Stimulated activated CD4-positive, alpha-beta T cell treated with anti-CD3 and anti-CD28 coated beads, Interleukin-1b, Interleukin-23, amount 100 ng/mL, for 1 hour (primary cell): ENCODE measurements at places on chromosomes 4 and X.

DNA sequence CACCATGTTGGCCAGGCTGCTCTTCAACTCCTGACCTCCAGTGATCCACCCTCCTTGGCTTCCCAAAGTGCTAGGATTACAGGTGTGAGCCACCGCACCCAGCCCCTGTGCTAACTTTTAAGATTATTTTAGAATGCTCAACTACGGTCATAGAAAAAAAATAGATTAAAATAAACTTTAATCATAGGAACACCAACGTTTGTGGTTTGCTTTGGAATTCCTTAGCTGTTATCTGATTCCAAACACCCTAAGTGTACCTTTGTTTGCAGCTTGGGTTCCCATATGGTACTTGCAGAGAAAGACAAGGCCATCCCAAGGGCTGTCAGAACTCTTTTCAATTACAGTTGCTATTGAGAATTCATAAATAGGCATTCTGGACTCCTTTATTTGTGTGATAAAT, 90.1 kb upstream of the EFHC2 start:
- no peak for DNase-seq

- no peak for DNase-seq
Observed at GRCh38 chr4:88008122-88008742, 797 bp downstream of the PKD2 start.

GRCh38 chrX:134600714-134601113, 57.6 kb downstream of the PLAC1 start:
- DNase-seq = no peak

- DNase-seq = no peak
Observed at GRCh38 chrX:17788439-17788838, 51.1 kb downstream of the SCML1 start.

DNA sequence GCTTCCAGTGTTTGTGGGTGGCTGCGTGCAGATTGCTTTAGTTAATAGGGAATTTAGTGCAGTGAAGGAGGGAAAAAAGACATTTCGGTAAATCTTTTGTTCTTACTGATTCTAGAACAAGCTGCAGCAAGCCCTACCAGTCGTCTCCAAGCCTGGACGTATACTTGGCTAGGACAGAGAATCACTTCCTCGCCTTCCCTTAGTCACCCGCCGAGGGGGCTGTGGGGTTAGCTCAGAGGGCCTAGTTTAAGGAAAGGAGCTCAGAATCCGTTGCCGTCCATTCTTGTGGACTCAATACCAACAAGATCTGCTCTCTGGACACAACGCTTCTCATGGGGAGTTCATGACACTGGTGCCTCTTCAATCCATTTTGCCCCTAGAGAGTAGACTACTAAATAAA, 36.3 kb upstream of the FAT1 start:
- no peak for DNase-seq

GRCh38 chr4:76953956-76954355, 4.4 kb downstream of the SEPTIN11 start:
- DNase-seq = no peak

DNA sequence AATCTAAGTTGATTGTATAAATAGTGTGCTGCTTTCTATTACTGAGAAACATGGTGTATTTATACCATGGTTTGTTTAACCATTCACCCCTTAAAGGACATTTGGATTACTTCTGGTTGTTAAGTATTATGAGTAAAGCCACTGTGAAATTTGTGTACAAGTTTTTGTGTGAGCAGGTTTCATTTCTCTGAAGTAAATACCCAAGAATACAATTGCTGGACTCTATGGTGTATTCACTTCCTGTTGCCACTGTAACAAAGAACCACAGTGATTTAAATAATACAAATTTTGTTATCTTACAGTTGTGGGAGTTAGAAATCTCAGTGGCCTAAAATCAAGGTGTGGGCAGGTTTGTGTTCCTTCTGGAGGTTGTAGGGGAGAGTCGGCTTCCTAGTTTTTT, 869.6 kb downstream of the CCSER1 start:
- DNase-seq = no peak
